ENCODE measurements at places on chromosomes 2 and 18. TPM values are rescaled to one million over a fixed set of nuclear protein-coding genes. Genes with fewer than 3 reads are reported as not detected.
A peak's percentile ranks its signal among the peaks of the same experiment; 100 is the strongest.

Gene FLACC1
- 0.80 TPM for total RNA-seq

Gene SERPINB10
- 0.21 TPM for total RNA-seq

Gene RAMP1
- 10.0 TPM for total RNA-seq

Gene UGT1A4
- total RNA-seq = 1.8 TPM

DNA sequence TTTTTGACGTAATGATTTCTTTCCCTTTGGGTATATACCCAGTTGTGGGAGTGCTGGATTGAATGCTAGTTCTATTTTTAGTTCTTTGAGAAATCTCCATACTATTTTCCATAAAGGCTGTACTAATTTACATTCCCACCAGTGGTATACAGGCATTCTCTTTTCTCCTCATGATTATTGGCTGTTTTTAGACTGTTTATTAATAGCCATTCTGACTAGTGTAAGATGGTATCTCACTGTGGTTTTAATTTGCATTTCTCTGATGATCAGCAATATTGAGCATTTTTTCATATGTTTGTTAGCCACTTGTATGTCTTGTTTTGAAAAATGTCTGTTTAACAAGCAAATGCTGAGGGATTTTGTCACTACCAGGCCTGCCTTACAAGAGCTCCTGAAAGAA lies 9.2 kb upstream of the CD28 start:
- H3K4me1 ChIP-seq = no peaks in the 10 kb centered on the region
- DNase-seq = no peak
- no peak overlapping the region for H3K27ac ChIP-seq
- H3K36me3 ChIP-seq = no peaks in the 10 kb centered on the region
- H3K27me3 ChIP-seq = no peaks in the 10 kb centered on the region

DNA sequence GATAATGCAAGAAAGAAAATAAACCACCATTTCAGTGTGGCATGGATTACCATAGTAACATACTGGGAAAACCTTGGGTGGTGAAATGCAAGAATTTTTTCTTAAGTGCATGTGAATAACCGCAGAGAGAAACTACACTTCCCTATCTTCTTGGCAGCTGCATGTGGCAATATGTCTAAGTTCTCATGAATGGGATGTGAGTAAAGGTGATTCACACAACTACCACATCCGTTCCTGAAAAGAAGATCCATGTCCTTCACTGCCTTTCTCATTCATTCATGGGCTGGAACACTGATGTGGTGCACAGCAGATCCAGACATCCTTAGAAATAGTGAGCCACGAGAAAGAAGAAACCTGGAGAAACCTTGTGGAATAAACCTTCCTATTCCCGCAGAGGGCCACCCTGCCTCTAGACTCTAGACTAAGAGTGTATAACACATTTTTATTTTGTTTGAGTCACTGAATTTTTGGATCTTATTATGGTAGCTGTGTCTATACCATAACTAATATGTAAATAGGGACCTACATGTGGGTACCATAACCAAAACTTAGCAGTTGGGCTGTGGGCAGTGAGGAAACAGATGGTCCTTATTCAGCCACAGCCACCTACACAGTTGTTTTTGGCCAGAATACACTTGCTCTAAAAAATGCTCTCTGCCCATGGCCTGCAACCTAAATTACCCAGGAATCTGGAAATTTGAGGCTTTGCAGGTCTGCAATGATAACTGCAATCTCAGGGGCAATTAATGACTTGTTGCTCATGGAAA lies 573.3 kb downstream of the LRP1B start:
- H3K36me3 ChIP-seq = no peaks in the 10 kb centered on the region
- DNase-seq = no peak
- no peaks in the 10 kb centered on the region for H3K4me1 ChIP-seq
- H3K4me3 ChIP-seq = no peak overlapping the region
- no peaks in the 10 kb centered on the region for H3K27me3 ChIP-seq

GRCh38 chr2:236472720-236473495 lies 96.7 kb upstream of the ACKR3 start:
- DNase-seq = no peak
- H3K36me3 ChIP-seq = no peaks in the 10 kb centered on the region
- no peak overlapping the region for H3K27ac ChIP-seq
- no peak overlapping the region for H3K4me3 ChIP-seq
- no peaks in the 10 kb centered on the region for H3K27me3 ChIP-seq

DNA sequence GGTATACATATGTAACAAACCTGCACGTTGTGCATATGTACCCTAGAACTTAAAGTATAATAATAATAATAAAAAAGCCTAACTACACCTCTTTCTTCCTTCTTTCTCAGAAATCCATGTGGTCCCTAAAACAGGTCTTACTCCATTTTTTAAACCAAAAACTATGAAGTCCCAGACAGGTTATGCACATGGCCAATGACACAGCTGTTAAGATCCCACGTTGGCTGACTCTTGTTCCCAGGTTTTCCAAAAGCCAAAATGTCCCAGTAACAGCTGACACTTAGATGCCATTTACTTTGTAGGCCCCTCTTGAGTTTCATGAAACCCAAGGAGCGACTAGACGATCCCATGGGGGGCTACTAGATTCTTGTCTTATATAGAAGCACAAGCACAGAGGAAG lies 97.0 kb downstream of the KCNF1 start:
- no peak overlapping the region for H3K4me3 ChIP-seq
- H3K27ac ChIP-seq = no peak overlapping the region
- H3K27me3 ChIP-seq = no peaks in the 10 kb centered on the region
- no peaks in the 10 kb centered on the region for H3K36me3 ChIP-seq
- no peak for DNase-seq
- no peaks in the 10 kb centered on the region for H3K4me1 ChIP-seq

DNA sequence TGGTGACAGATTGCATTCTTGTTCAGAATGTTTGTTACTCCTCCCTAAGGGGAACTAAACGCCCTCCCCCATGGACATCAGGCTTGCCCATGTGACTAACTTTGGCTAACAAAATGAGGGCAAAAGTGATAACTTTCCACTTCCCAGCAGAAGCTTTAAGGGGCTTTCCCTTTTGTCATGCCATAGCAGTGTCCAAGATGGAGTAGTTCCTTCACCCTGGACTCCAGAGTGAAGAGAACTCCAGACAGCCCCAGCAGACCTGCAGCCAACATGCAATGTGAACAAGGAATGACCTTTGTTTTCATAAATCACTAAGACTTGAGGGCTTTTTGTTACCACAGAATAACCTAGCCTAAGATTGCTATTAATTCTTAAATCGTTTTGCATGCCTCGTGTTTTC lies 163.5 kb downstream of the ZEB2 start:
- peak overlapping the region; percentile 15 for H3K27ac ChIP-seq
- peaks cover 4% of the 10 kb centered on the region for H3K4me1 ChIP-seq

- peak; percentile 84 for DNase-seq
- H3K4me3 ChIP-seq = no peak overlapping the region
- H3K27ac ChIP-seq = no peak overlapping the region
- peaks cover 25% of the 10 kb centered on the region for H3K4me1 ChIP-seq
- H3K36me3 ChIP-seq = no peaks in the 10 kb centered on the region
Measured at GRCh38 chr2:234288974-234289455, 207.9 kb downstream of the ARL4C start.

DNA sequence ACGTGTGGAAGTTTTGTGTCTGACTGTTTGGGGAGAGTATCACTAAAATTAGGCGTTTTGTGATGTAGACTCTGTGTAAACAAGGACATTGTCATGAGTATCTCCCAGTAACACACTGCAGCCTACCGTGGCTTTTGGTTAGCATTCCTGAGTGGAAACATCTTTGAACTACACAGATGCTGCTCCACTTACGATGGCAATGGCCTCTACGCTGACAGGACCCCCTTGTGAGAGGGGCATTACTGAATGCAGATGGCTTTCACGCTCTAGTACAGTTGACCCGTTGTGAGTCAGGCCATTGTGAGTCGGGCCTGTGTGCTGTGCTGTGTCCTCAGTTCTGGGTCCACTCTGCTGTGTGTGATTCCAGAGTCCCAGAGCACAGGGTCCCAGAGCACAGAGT lies 34.4 kb upstream of the ADNP2 start:
- H3K27ac ChIP-seq = no peak overlapping the region
- DNase-seq = no peak
- H3K4me1 ChIP-seq = no peaks in the 10 kb centered on the region
- H3K4me3 ChIP-seq = no peak overlapping the region

DNA sequence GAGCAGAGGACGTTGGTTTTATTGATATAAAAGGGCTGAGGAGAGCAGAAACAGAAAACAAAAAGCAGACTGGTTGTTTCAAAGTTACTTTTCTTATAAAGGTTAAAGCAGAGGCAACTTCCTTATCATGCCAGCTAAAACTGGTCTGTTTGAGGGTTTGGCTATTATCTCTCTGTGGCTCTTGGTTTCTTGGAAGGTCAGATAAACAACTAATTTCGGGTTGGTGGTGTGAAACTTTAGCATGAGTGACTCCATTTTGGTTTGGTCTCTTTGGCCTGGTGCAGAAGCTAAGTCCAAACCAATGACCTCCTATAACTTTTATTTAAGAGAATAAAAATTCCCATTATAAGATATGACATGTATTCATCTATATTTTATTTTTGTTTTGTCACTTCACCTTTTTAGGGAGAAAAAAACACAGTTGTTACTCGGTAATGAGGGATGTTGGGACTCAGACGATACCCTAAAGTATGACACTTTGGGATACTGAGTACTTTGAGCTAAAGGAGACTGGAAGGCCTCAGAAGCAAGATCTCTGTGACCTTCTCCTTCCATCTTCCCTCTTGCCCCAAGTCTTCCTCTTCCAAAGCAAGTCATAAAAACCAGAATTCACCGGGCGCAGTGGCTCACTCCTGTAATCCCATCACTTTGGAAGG lies 23.3 kb downstream of the TNFAIP6 start:
- no peak overlapping the region for H3K4me3 ChIP-seq
- DNase-seq = no peak
- H3K36me3 ChIP-seq = no peaks in the 10 kb centered on the region

GRCh38 chr2:208311321-208311720 lies 45.3 kb downstream of the PIKFYVE start:
- peaks cover 16% of the 10 kb centered on the region for H3K4me1 ChIP-seq
- no peak overlapping the region for H3K27ac ChIP-seq
- H3K36me3 ChIP-seq = peaks cover 11% of the 10 kb centered on the region
- no peak for DNase-seq

DNA sequence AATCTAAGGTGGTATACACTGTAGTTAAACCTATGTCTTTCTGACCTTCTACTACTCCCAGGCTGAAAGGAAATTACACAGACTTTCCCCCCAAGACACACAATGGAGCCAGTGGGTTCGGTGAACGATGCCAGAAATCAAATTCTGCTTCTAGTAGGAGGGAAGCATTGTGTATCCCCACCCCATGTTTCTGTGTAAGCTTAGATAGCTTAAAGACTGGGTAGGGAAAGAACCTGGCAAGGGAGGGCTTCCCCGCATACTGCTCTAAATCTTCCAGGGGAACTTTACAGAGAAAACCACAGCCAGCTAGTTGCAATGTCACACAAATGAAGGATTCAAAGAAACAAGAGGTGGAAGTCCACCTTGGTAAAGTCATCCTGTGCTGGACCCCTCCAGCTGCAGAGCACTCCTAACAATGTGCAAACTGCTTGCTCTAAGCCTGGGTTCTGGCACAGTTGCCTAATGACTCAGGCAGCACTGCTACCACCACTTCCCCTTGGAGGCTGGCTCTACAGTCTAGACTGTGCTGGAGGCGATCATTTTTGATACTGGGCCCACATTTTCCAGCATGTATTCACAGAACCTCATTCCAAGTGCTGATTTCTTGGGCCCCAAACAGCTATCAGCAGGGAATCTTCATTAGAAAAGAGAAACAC lies 47.5 kb downstream of the TRIB2 start:
- H3K4me3 ChIP-seq = no peak overlapping the region
- no peak overlapping the region for H3K27ac ChIP-seq
- no peak for DNase-seq
- H3K27me3 ChIP-seq = no peaks in the 10 kb centered on the region

All from suprapubic skin (tissue), 4 donors.